ENCODE measurements at places on chromosomes 12 and 14.

GRCh38 chr12:1972856-1973317 is 31.4 kb downstream of the DCP1B start:
- DNase-seq = peak; percentile 25

DNA sequence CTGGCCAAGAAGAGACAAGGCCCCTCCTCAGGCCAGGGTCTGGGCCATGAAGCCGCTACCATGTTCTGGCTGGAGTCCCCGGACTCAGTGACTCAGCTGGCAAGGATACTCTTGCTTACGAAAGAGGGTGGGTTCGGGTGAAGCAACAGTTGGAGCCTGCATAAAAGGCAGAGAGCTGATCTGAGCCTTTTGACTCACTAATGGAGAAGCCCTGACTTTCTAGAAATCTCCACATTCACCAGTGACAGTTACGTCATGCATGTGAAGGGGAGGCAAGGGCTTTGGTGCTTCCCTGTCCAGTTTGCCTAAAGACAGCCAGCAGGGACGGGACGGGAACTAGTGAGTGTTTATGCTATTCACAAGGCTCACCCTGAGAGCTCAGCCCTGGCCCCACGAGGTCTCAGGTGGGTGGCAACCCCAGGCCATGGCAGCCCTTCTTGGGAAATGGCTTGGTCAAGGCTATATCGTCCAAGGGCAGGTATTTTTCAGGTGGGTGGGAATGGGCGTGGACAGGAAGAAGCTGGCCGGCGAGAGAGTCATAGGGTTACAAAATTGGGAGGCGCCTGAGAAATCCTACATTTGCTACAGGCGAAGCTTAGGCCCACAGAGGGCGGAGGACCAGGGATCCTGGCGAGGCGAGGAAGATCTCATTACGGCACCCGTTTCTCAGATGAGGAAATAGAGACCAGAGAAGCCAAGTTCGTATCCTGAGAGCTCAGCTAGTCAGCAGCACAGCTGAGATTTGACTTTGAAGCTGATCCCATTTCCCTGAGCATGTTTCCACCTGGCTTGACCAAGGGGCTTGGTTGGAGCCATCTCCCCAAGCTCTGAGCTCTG is 314.6 kb downstream of the BCL11B start:
- DNase-seq = peak; percentile 92

GRCh38 chr12:68844318-68844745 is 36.4 kb downstream of the MDM2 start:
- DNase-seq = no peak

DNA sequence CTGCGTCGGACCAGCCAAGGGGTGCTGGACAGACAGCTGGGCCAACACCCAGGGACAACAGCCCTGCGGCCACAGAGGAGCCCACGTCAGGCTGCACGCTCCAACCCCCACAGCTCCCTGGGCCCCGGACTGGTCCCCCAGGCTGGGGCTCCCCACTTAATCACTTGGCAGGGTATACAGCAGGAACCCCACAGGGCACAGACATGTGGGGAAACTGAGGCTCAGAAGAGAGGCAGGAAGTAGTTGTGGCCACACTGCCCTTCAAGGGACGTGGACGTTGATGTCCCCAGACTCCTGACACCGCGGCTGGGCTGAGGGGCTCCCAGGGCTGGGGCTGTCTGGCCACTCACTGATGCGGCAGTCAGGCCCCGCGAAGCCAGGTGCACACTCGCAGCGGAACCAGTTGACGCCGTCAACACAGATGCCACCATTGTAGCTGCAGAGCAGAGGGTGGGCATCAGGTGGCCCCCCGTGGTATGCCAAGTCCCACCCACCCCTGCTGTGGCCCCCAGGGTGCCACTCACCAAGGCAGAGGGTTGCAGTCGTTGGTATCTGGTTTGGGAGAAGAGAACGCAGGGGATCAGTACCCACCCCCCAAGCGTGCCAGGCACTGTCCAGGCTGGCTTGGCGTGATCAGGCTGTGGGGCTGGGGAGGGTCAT is 21.5 kb downstream of the JAG2 start:
- DNase-seq = no peak

DNA sequence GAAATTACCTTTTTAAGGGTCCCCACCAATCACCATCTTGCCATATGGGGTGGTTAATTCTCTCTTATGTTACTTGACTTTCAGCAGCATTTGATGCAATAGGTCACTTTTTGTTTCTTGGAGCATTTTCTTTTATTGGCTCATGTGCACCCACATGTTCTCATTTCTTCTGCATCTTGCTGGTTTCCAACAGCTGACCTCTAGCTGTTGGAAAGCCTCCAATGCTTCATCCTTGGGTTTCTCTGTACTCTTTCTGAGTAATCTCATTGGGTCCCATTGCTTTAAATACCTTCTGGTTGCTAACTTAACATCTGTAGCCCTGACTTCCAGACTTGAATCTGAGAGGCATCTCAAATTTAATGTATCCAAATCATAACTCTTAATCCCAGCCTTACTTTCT is 116.8 kb downstream of the CRADD start:
- DNase-seq = peak; percentile 87

- DNase-seq = peak; percentile 7
Observed at GRCh38 chr12:59980476-59980875, 384.6 kb downstream of the SLC16A7 start.

GRCh38 chr14:99473458-99473857 is 7.2 kb downstream of the SETD3 start:
- no peak for DNase-seq

DNA sequence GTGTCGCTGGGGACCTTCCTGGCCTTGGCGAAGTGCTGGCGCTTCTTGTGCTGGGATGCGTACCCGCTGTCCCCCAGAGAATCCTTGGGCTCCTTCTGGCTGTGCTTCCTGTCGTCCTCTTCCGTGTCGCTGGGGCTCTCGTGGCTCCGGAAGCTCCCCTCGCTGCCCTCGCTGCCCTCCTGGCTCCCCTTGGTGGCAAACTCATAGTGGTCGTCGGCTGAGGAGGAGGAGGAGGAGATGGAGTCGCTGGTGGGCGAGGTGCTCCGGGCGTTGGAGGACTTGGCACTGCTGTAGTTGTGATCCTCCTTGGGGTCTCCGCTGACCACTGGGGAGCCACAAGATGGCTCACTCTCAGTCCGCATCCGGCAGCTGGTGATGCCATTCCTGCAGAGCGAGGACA is 254.4 kb downstream of the FOXN3 start:
- DNase-seq = no peak

DNA sequence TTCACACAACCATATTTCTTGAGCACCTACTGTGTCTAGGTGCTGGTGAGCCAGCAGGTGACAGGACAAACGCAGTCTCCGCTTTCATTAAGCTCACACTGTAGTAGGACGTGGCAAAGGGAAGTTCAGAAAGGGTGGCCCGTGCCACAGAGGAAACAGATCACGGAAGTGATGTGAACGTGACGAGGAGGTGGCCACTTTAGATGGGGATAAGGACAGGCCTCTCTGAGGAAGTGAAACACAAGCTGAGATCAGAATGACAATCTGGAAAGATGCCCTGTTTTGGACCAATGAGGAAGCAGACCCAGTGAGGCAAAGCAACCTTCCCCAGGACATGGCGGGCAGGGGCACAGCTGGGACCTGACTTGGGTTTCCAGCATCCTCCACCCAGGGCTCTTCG is 127.4 kb upstream of the PRMT8 start:
- DNase-seq = no peak

- DNase-seq = no peak
Observed at GRCh38 chr14:51805541-51805940, 54.9 kb upstream of the GNG2 start.

DNA sequence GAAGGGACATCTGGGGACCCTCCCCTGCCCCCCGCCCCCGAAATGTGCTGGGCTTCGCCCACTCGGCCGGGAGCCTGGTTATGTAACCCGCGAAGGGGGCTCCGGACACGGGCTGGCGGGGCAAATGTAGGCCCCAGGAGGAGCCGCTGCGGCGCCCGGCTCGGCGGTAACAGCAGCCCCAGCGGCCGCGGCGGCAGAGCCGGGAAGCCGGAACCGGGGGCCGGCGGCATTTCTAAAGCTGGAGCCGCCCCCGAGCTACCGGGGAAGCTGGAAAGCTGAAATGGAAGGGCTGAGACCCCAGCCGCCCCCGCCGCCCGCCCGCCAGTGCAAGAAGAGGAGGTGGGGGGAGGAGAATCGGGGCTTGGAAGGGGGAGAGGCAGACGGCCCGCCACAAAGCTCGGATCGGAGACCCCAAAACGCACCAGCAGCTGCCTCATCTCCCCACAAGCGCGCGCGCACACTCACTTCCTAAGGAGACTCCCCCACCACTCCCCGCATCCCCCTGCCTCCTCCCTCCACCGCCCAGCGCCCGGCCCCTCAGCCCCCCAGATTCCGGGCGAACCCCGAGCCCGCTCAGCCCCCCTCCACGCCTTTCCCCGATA is 1.5 kb downstream of the KDM2B start:
- DNase-seq = no peak

DNA sequence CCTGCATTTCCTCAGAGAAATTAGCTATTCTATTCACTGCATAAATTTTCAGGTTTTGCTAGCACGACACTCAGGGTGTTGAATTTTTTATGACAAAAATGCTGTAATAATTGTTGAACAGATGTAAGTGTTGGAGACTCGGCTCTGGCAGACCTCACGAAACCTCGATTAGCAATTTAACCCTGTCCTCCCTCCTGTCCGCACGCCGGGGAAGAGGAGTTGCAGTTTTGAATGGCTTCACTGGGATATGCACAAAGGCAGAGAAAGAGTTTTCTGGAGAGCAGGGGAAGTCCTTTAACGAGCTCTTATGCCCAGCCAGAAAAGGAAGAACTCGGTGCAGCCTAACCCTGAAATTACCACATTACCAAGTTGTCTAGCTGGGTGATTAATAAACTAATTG is 661.1 kb downstream of the VRK1 start:
- peak; percentile 3 for DNase-seq

DNA sequence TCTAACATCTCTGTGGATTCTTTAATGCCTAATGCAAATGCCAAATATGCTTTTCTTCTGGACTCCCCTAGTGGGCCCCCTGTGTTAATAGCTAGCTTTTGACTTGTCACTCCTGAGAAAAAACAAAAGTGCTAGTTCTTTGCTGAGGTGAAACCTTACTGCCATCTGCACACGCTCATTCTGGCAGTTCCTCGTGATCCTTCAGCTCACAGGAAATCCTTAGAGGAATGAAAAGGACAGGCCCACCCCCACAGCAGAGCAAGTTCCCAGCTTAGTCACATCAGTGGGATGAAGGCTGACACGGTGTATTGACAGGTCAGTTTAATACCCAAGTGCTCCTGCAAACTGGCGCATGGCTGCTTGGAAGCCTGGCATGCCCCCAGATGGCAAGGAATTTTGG is 165.1 kb upstream of the ATP2B1 start:
- peak; percentile 20 for DNase-seq

DNA sequence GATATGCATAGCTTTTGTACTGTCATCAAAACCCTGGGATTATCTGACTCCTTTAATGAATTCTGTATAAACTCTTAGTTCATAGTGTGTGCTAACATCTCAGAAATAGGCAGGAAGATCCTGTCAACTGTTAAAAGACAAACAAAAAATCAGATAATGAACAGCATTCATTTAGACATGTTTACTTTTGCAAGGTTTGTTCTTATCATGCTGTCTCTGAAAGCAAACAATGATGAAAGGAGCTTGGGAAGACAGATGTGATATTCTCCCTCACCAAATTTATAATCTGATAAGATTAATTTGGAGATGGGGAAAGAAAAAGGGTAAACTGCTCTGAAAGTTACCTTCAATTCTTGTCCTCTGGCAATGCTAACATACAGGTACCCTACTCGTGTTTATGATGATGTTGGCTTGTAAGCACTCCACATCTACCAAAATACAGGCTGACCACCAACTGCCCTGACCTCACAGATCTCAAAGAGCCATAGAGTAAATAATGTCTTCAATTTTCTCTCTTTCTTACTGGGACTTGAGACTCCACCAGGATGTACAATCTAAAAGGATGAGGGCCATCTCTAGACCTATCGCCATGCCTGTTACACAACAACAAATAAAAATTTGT is 233.8 kb downstream of the SSPN start:
- DNase-seq = no peak

- no peak for DNase-seq
Observed at GRCh38 chr14:42277840-42278239, 671.2 kb downstream of the LRFN5 start.

DNA sequence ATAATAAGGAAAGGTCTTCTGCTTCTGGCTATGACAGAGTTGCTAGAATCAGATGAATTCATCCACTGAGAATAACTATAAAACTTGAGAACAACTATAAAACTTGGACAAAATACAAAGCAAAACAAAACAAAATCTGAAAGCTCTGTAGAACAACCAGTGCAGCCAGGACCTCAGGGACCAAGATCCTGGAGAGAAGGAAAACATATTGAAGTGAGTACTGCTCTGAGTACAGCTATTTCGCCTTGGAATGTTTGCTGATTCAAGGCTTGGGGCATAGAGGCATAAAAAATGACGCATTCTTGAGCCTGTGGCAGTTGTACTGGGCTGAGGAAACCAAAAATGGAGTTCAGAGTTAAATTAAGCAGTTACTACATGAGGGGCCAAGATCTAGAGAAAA is 21.7 kb downstream of the FOXA1 start:
- no peak for DNase-seq

DNA sequence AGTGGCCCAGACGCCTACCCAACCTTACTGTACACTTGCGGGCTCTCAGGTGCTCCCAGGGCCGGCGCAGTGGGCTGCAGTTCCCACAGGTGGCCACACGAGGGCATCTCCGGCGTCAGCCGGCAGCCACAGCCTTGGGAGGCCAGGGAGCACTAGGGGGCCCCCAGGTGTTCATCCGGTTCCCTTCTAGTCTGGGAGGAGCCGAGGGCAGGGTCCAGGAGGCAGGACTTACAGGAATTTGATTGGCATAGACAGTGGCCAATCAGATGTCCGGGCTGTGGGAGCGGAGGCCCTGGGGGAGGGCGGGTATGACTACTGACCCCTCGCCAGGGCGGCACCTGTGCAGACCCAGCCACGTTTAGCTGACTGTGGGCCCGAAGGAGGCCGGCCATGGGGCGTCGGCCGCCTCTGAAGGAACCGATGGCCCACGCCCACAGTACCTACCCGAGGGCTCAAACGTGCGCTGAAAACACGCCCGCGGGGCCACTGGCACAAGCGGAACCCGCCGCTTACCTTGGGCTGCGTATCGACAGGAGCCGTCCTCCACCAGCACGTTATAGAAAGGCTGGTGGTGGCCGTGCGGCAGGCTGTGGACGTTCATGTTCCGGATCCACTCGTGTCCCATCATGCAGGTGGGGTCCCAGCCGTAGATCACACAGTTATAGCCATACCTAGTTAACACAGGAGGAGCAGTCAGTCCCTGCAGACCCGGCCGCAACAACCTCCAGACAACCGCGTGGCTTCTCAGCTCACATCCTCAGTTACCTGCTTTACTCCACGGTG is 34.8 kb downstream of the FBXO21 start:
- peak; percentile 6 for DNase-seq

GRCh38 chr12:45076417-45077026 is 25.6 kb upstream of the DBX2 start:
- DNase-seq = no peak

- no peak for DNase-seq
Observed at GRCh38 chr14:25150401-25150800, 100.5 kb upstream of the STXBP6 start.

GRCh38 chr12:65699251-65699650 is 125.0 kb upstream of the HMGA2 start:
- peak; percentile 76 for DNase-seq

GRCh38 chr12:90061809-90062208 is 353.2 kb upstream of the ATP2B1 start:
- no peak for DNase-seq

Measured in AG10803 (cell line).